PC-3 (cell line): ENCODE measurements at places on chromosomes 4 and X. TPM values are rescaled to one million over a fixed set of nuclear protein-coding genes. Genes with fewer than 3 reads are reported as not detected.

- no peaks in the 10 kb centered on the region for H3K27me3 ChIP-seq
- H3K4me3 ChIP-seq = no peak overlapping the region
- H3K27ac ChIP-seq = peak overlapping the region; percentile 25; the same call in 1 of the 2 replicates
Measured at GRCh38 chr4:40603281-40603680, 26.4 kb downstream of the RBM47 start.

DNA sequence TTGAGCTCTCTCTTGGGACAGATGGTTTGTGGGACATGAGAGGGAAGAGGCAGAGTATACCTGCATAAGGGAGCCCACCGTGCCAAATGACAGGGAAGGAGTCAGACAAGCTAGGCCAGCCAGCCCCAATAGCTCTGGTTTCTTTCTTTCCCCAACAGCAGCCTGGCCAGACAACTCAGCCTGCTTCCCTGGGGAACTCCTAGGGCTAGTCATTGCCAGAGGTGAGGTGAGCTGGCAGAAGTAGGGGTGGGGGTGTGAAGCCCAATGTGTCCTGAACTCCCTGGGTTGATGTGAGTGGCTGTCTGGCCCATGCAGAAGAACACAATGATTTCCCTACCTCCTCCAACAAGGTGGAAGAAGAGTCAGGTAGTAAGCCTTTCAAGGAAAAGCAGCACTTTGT is 135.5 kb downstream of the AMMECR1 start:
- no peak overlapping the region for H3K4me3 ChIP-seq
- peaks cover 6% of the 10 kb centered on the region; the same call in 1 of the 2 replicates for H3K36me3 ChIP-seq
- H3K27ac ChIP-seq = peak overlapping the region; percentile 98
- H3K27me3 ChIP-seq = no peaks in the 10 kb centered on the region
- peak; percentile 29 for DNase-seq

GRCh38 chr4:13461191-13461905 is 22.8 kb downstream of the RAB28 start:
- H3K36me3 ChIP-seq = no peaks in the 10 kb centered on the region
- H3K4me3 ChIP-seq = no peak overlapping the region
- H3K27me3 ChIP-seq = no peaks in the 10 kb centered on the region
- no peak overlapping the region for H3K27ac ChIP-seq
- no peak for DNase-seq

GRCh38 chr4:1518997-1519700 is 112.9 kb upstream of the NKX1-1 start:
- H3K4me3 ChIP-seq = no peak overlapping the region
- H3K27me3 ChIP-seq = peaks cover 29% of the 10 kb centered on the region
- no peaks in the 10 kb centered on the region for H3K4me1 ChIP-seq
- no peak for DNase-seq
- no peaks in the 10 kb centered on the region for H3K36me3 ChIP-seq
- no peak overlapping the region for H3K27ac ChIP-seq

DNA sequence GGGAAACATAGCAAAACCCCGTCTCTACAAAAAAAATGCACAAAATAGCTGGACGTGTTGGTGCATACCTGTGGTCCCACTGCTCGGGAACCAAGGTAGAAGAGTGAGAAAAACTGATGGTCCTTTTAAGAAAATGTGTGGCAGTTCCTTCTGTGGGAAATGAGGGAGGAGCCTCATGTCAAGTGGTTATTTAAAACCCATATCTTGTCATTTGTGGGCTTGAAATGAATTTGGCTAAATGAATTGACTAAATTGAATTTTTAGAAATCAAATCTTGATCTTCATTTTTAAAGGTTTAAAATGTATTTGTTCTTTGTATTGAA is 16.2 kb upstream of the LAMP2 start:
- no peaks in the 10 kb centered on the region for H3K27me3 ChIP-seq
- H3K4me3 ChIP-seq = peak overlapping the region; percentile 64
- DNase-seq = no peak
- no peaks in the 10 kb centered on the region for H3K36me3 ChIP-seq

FRMD7 gene
- total RNA-seq = 0.04 TPM in 1 of 2 replicates, not detected in the other

TCP11X2 gene
- total RNA-seq = not detected in 2 replicates
